ENCODE measurements at places on chromosomes 4 and X.

DNA sequence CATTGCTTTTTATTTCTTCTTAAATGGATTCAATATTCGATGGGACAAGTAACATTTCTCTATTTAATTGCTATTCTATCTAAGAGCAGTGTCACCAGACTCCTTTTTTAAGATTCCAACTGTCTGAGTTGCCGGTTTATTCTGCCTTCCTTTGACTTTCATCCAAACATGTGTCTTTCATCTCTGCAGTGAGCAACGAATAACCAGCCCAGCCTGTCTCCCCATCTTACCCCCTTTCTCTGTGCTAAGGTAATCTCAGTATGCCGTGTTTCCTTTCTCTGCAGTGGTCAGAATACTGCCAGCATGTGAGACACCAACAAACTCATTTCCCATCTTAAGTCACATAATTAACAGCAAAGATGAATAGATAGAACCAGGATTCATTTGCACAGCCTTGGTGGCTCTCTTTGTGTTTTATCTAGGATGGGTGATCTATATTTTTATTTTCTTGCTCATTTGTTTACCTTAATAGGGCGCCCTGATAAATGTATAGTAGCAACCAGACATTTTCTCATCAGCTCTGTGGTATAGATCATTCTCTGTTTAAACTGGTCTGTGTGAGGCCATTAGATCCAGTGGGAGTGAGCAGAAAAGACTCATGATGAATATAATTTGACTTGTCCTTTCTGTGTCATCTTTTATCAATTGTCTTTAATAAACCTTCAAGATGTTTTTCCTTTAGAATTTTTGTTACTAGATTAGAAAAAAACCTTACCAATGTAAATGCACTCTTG is 394.8 kb upstream of the IGFBP7 start:
- DNase-seq, result no peak

DNA sequence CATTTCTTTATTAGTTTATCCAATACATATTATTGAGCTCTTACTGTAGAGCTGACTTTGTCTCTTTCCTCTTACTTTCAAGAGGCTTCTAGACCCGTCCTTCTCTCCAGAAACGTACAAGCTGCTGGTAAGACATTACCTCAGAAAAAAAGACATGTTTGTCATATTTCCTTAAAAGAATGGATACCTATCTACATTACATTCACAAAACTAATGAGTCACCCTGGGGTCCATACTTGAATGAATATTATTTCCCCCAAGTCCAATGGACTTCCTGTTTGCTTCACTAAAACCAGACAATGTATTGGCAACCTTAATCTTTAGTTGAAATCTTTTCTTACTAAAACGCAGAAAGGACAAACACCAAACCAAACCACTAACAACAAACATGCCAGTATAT is 176.5 kb upstream of the CLNK start:
- no peak for DNase-seq

DNA sequence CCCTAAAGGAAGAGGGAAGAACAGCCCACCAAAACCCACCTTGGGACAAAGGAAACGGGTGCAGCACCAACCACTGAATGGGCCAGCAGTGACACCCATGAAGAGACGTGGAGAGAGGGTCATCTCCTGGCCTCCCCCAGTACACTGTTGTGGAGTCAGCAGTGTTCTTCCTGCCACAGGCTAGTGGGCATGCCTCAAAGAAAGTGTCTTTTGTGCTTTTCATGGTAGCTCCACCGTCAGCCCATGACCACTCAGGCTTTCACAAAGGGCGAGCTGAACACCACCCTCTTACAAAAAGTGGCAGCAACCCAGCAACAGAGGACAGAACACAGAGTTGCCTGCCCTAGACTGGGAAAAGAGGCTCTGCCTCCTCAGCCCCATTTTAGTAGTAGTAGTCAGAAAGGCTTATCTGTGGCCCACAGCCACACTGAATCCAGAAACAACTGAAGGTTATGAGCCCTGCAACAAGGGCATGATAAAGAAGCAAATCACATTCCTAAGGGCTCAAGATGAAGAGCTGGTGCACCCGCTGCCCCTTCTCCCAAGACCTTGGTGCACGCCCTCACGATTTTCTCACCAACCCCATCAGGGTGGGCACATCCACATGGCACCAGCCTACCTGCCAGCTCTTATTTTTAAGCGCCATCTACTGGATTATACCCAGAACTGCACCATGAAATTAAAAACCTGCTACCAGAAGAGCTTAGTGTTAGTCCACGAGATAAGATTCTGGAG is 53.1 kb downstream of the RAB28 start:
- DNase-seq, result no peak

- no peak for DNase-seq
These were observed 75.0 kb downstream of the MGST2 start for GRCh38 chr4:139740531-139741041.

- DNase-seq, result no peak
These were observed 109.9 kb upstream of the DUSP21 start for GRCh38 chrX:44733931-44734330.

DNA sequence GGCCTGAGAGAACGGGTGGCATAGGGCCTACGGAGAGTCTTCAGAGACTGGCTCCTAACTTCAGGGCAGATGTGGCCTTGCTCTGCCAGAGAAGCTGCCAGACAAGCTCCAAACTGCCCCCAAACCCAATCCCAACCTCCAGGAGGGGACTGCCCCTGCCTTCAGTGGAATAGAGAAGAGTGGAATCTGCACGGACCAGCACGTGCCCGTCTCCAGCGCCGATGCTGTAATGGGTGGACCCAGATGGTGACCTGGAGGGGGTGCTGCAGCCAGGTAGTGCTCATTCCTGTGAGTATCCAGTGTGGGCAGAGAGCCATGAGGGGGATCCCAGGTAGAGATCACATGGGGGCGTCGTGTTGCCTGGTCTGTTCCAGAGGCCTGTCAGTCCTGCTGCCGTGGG is 73.2 kb upstream of the NKX1-1 start:
- DNase-seq, result no peak

GRCh38 chr4:6047130-6047673 is 29.0 kb upstream of the C4orf50 start:
- DNase-seq, result peak; percentile 27

GRCh38 chr4:143307531-143307930 is 29.1 kb upstream of the GAB1 start:
- DNase-seq, result no peak

DNA sequence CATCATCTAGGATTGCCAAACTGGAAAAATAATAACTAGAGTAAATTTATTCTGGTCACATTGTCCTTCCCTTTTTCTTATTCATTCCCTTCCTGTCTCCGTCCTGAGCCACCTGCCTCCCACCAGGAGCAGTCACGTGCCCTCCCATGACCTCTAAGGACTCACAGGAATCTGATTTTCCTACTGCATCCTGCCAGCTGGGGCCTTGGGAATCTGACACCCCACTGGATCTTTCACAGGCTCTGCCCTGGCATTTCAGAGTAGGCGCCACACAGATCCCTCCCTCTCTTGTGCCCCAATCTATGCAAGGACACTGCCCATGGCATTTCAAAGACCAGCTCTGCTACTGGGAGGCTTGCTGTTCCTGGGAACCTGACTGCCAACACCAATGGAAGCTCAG is 520.5 kb downstream of the PPARGC1A start:
- no peak for DNase-seq

DNA sequence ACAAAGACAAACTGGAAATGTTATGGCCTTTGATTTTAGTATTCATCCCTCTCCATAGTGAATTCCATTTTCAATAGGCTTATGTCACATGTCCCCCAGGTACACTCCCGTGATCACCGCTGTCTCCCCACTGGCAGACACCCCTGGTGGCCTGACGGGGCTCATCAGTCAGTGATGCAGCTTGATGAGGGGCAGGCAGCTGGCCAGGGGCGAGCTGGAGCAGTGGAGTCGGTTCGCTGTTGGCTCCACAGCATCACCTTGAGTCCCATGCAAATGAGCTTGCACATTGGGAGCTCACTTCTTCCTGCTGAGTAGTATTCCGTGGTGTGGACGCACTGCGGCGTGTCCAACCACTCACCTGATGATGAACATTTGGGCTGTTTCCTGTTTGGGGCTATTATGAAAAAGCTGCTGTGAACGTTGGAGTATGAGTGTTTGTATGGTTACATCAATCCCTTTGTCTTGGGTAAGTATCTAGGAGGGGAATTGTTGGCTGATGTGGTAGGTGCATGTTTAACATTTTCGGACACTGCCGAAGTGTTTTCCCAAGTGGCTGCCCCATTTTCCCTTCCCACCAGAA is 5.2 kb downstream of the TREX2 start:
- DNase-seq, result no peak

DNA sequence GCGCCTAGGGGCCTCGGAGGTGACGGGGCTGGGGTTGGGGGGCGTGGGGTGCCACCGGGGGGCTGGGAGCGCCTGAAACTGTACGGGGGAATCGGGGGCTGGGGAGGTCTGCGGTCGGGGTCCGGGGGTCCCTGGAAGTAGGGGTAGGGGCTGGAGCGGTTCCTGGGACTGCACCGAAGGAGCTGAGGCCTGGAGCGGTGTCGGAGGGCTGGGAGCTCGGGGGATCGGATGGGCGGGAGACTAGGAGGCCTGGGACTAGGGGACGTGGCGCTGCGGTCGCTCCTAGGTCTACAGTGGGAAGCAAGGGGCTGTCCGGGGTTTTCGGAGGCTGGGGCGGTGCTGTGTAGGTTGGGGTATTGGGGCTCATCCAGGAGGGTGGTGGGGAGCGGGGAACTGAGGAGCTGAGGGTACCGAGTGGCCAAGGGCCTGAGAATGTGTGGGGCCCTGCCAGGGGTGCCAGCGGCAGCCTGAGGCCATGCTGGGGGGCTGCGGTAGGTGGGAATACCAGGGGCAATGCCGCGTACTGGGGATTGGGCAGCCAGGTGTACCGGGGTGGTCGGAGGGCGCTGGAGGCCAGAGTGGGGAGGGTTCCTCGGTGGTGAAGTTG is 562 bp downstream of the AKAP17A start:
- peak; percentile 24 for DNase-seq

DNA sequence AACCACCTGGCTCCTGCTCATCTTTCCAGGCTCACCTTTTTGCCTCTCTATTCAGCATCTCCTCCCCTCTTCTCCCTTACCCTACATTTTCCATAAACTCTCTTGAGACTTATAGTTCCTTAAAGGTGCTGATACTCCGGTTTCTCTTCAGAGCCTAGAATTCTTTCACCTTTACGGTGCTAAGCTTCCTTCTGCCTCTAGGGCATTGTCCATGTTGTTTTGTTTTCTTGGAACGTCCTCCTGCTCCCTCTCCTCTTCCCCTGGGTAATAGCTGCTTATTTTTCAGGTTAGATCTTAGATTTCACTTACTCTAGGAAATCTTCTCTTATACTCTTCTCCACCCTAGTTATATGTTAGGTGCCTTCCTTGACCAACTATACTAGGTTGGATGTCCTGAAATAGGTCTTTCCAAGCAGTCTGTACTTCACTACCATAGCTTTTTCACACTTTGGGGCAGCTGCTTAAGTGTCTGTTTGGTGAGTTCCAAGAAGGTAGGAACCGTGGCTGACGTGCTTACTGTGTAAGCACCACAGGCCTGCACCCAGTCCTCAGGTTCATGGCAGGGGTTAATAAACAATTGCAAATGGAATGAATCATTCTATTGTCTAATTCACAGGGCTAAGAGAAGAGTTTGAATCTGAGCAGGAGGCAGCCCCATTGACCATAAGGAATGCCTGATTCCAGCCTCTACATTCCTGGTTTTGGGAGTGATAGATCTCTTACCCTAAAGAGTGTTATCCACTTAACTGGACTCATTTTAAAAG is 227.5 kb downstream of the MGST2 start:
- DNase-seq, result no peak

GRCh38 chr4:105923497-105924238 is 28.4 kb downstream of the NPNT start:
- no peak for DNase-seq

DNA sequence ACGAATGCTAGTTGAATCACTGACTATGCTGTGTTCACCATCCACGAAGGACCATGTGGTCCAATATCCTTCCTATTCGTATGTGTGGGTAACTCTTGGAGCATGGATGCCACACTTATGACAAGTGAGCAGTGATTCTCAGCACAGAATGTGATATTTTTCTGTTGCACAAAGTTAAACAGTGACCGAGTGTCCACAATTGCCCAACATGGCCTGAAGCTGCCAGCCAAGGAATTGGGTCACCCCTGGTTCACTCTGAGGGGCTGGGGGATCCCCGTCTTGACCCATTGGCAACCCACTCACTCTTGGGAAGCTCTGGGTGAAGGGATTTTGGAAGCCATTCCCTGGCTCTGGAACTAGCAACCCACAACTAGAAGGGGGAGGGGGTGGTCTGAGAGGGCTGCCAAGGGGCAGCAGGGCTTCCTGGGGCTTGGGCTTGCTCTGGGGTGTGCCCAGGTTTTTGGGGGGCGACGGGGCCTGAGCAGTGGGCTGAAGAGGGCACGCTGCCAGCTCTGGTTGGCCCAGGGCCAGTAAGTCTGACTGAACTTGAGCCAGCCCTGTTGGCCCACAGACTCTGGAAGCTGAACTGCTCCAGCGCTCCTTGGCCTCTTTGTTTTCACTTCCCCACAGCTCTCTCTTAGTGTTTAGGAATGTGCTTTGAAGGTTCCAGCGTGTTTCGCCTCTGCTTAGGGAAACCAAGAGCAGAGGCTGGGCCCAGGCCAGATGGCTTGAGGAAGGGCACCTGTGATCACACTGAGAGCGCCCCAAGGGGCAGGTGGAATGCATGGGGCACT is 43.1 kb upstream of the BCOR start:
- DNase-seq, result no peak

DNA sequence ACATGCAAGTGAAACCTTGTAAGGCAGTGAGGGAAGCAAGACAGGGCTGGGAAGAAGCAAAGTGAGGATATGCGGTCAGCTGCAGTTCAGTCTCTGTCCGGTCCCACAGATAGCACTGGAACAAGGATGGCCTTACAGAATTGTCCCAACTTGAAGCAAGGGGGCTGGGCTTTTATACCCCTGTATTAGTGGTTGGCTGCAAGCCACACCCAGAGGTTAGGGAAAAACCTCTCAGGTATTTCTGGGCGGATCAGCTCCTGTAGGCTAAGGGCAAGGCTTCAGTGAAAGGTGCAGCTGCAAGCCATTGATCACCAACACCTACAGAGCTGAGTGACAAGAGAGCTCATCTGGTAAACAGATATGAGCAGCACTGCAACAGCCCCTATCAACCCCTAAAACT is 89.0 kb downstream of the KDR start:
- no peak for DNase-seq

- DNase-seq, result no peak
These were observed 77.1 kb downstream of the NSUN7 start for GRCh38 chr4:40826821-40827220.

- DNase-seq, result no peak
These were observed 97.1 kb downstream of the MGST2 start for GRCh38 chr4:139762720-139763119.

GRCh38 chr4:11423465-11423864 is 5.2 kb downstream of the HS3ST1 start:
- no peak for DNase-seq

GRCh38 chr4:113183032-113183605 is 133.7 kb downstream of the ANK2 start:
- DNase-seq, result no peak

GRCh38 chrX:78105944-78106650 is 2.0 kb downstream of the PGK1 start:
- peak; percentile 42 for DNase-seq

DNA sequence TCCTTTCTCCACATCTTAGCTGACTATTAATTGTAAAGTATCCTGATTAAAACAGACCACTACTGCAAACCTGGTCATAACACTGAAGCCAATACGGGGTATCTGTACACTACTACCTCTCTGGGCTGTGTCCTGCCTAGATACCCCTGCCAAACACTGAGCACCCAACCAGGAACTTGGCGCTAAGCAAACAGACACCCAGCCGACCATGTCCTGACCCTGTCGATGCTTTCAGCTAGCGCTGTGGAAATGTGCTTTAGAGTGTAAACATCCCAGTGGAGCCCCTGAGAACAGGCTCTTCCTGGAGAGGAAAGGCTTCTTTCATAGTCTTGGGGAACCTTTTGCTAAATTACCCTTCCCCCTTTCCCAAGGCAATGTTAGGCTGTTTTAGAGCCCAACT is 52.9 kb downstream of the CCNG2 start:
- DNase-seq, result no peak
